ENCODE measurements at places on chromosomes 2 and 18.

DNA sequence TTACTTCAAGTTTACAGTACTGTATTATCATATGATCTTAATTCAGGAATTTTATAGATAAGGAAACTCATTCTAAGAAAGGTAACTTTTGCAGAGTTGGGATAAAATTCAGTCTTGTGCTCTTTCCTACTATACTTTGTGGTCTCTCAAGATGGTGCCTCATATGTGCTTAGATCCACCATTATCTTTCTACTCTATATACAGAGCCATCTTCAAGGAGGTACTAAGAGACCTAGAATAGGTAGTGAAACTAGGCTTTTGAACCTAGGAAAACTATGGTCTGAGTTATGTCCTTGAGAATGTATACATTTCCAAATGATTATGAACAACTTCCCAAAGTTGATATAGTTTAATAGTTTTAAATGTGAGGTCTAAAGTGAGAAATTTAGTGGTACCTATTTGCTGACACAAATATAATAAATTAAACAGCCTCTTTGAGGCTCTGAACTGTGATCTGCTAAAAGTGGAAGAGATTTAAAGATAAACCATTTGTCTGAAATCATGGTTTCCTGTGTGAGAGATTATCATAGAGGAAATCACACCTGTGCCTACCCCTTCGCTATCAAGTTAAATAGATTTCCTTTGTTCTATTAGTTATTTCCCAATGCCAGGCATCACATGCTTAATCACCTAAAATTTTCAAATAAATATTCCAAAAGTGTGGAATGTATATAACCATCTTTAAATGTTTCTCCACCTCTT, 27.2 kb downstream of the ACAA2 start:
- DNase-seq = no peak
- H3K4me1 ChIP-seq = no peaks in the 10 kb centered on the region
- H3K27me3 ChIP-seq = no peaks in the 10 kb centered on the region
- H3K27ac ChIP-seq = no peak overlapping the region

GRCh38 chr2:234840336-234840735, 111.5 kb upstream of the SH3BP4 start:
- no peaks in the 10 kb centered on the region for H3K36me3 ChIP-seq
- H3K4me1 ChIP-seq = peaks cover 4% of the 10 kb centered on the region
- no peak for DNase-seq
- H3K27ac ChIP-seq = no peak overlapping the region

- no peak for DNase-seq
- peaks cover 34% of the 10 kb centered on the region for H3K4me1 ChIP-seq
- peak overlapping the region; percentile 99 for H3K27ac ChIP-seq
- H3K4me3 ChIP-seq = peak overlapping the region; percentile 96
- H3K27me3 ChIP-seq = no peaks in the 10 kb centered on the region
Observed at GRCh38 chr2:47177043-47177565, 22.0 kb upstream of the STPG4 start.

DNA sequence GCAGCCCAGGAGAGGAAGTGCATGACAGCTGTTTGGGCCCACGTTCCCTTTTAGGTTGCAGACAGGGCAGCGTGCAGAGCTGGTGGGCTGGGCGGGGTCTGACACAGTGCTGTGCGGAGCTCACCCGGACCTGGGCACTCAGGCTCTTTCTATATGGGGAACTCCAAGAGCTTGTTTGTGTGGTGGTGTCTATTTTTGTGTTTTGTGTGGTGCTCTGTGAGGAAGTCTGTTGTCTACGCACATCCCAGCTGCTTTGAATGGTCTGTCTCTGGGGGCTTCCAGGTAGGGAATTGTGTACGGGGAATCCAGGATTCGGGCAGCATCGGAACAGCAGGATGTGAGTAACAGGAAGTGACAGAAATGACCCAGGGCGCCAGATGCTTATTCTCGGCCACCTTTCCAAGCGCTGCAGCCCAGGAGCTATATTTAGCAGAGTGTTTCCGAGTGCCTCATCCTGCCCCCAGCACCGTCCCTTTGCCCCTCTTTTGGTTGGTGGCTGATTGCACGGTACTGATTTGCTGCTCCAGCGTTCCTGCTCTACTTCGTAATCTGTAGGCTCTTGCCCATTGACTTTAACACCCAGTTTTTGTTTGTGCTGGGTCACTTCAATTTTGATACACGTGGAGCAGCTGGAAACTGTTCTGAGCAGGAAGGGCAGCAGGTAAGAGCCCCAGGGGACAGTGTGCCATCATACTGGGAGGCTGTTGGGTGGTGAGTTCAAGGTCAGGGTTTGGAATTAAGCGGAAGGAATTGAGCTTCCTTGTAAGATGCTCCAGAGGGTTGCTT, 64.7 kb downstream of the DGKD start:
- H3K4me1 ChIP-seq = no peaks in the 10 kb centered on the region
- peak overlapping the region; percentile 62 for H3K27ac ChIP-seq

- no peaks in the 10 kb centered on the region for H3K4me1 ChIP-seq
- no peaks in the 10 kb centered on the region for H3K27me3 ChIP-seq
- H3K4me3 ChIP-seq = no peak overlapping the region
- no peaks in the 10 kb centered on the region for H3K36me3 ChIP-seq
- DNase-seq = no peak
Observed at GRCh38 chr2:198452327-198452726, 647.9 kb downstream of the PLCL1 start.

GRCh38 chr2:30665761-30666265, 141.4 kb downstream of the CAPN13 start:
- no peak overlapping the region for H3K27ac ChIP-seq
- no peak for DNase-seq
- no peak overlapping the region for H3K4me3 ChIP-seq
- no peaks in the 10 kb centered on the region for H3K36me3 ChIP-seq
- no peaks in the 10 kb centered on the region for H3K27me3 ChIP-seq

DNA sequence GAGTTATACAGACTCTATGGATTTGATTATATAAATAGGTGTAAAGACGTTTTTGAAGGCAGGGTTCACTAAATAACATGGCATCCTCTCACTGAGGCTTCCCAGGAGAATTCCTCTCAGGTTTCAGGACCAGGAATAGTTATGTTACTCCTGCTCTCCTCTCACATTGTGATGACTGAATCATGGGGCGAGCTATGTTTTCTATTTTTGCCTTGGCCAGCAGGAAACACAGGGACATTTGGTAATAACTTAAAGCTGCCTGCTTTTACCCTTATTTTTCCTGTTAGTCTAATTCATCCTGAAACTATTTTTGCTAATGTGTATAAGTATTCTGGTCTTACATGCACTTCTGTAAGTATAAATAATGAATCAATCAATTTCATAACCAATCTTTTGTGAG, 115.3 kb upstream of the ITGB6 start:
- no peak for DNase-seq
- no peaks in the 10 kb centered on the region for H3K36me3 ChIP-seq
- H3K4me3 ChIP-seq = no peak overlapping the region

DNA sequence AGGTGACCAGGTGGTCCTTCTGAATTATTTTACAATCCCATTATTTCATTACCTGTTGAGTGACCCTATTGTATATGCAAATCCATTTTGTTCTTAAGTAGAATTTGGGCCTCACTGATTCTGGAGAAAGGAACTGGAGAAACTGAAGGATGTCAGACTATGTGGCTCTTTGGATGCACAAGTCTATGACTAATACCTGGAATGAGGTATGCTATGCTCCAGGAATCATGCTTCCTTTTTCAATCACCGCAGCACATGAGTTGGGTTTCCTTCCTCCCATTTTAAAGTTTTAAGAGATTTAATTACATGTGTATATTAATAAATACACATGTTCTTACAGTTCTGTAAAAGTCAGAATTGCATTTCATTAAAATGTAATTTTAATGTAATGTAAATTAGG, 253.9 kb upstream of the VWC2L start:
- no peaks in the 10 kb centered on the region for H3K4me1 ChIP-seq
- no peaks in the 10 kb centered on the region for H3K27me3 ChIP-seq
- no peak overlapping the region for H3K4me3 ChIP-seq
- no peak for DNase-seq
- no peaks in the 10 kb centered on the region for H3K36me3 ChIP-seq
- no peak overlapping the region for H3K27ac ChIP-seq

GRCh38 chr2:104406261-104406726, 447.6 kb upstream of the POU3F3 start:
- no peak overlapping the region for H3K27ac ChIP-seq
- H3K36me3 ChIP-seq = no peaks in the 10 kb centered on the region
- DNase-seq = no peak
- H3K4me1 ChIP-seq = no peaks in the 10 kb centered on the region
- H3K4me3 ChIP-seq = no peak overlapping the region

GRCh38 chr2:54455563-54456361, at the start of gene SPTBN1:
Gene SPTBN1, plus strand, starts transcription at chr2:54456327. Its CDS starts 70,092 bp downstream, at chr2:54526419.
- no peak for DNase-seq
- H3K27ac ChIP-seq = peak within 1 kb of the TSS; percentile 81

- H3K27ac ChIP-seq = no peak overlapping the region
- H3K4me3 ChIP-seq = no peak overlapping the region
- no peaks in the 10 kb centered on the region for H3K36me3 ChIP-seq
- no peak for DNase-seq
- no peaks in the 10 kb centered on the region for H3K27me3 ChIP-seq
Observed at GRCh38 chr2:18425210-18425703, 135.2 kb downstream of the RDH14 start.

DNA sequence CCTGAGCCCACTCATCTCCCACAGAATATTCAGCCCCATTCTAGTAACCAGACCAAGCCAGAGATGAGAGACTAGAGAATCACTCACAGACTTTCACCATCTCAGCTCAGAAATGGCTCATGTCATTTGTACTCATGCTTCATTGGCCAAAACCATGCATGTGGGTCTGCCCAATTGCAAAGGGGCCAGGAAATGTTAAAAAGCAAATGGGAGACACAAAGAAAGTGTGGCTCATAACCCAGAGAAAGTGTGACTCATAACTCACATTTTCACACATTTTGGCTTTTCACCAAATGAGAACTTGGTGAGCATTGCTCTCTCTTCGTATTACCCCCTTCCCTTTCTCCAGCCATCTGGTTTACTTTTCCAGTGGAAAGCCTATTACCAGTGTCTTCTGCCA, 66.2 kb downstream of the MDH1 start:
- H3K4me3 ChIP-seq = no peak overlapping the region
- DNase-seq = no peak
- H3K36me3 ChIP-seq = no peaks in the 10 kb centered on the region
- H3K27me3 ChIP-seq = no peaks in the 10 kb centered on the region
- no peak overlapping the region for H3K27ac ChIP-seq

- peaks cover 12% of the 10 kb centered on the region for H3K4me1 ChIP-seq
- no peak overlapping the region for H3K4me3 ChIP-seq
- no peak for DNase-seq
Observed at GRCh38 chr18:9547782-9548181, 66.6 kb downstream of the PPP4R1 start.

DNA sequence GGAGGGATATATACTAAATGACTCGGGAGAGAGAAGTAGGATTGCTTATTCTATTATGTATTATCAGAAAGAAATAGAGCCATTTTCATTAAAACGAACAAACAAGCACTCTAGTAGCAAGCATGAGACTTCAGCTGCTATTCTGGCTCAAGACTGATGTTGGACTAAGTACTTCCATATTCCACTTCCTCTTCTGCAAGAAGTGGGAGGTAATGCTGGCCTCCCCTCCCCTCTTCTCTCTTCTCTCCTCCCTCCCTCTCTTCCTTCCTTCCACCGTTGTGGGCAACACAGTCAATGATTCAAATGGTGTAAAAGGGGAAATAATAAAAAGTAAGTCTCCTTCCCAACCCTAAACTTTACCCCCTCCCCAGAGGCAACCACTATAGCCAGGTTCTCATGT, 62.6 kb downstream of the EMX1 start:
- no peaks in the 10 kb centered on the region for H3K4me1 ChIP-seq
- H3K27ac ChIP-seq = no peak overlapping the region
- no peaks in the 10 kb centered on the region for H3K27me3 ChIP-seq
- no peak overlapping the region for H3K4me3 ChIP-seq
- no peak for DNase-seq

DNA sequence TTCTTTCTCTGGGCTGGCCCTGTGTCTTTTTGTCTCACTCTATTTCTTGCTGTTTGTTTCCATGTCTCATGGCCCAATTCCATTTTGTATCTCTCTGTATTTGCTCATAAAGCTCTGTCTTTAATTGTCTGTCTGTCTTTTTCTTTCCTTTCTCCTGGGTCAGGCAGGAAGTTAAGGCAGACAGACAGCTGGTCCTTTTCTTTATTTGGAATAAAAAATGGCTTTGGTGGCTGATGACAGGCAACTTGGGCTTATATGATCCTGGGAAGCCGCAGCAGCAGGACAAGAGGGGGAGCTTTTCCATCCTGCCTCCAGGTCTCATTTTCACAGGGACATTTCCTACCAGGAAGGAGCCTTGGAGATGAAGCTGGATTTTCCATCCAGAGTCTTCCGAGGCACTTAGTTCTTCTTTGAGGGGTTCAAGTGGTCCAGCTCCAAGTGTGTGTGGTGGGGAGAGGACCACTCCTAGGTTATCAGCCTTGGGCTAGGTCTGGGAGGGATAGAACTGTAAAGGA, 138.7 kb downstream of the TDRD15 start:
- no peak for DNase-seq
- H3K4me1 ChIP-seq = no peaks in the 10 kb centered on the region
- H3K27ac ChIP-seq = no peak overlapping the region

- no peak overlapping the region for H3K4me3 ChIP-seq
- DNase-seq = no peak
- H3K36me3 ChIP-seq = no peaks in the 10 kb centered on the region
- H3K4me1 ChIP-seq = no peaks in the 10 kb centered on the region
Observed at GRCh38 chr18:22552899-22553460, 135.3 kb upstream of the CTAGE1 start.

DNA sequence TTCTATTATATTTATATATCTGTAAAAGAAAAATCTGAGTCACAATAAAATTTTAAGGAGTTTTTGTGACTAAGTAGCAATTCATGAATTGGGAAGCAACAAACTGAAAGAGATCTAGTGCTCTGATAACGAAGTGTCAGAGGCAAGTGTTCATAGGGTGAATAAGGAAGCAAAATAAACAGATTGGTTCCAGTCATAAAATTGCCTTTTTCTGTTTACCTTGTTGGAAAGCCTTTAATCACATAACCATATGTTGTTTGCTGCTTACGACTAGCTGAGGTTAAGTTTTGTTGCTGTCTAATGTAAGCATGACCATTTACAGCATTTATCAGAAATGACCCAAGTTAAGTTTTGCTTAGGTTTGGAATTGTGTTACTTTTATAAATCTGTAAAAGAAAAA, 358.9 kb downstream of the ARL6IP6 start:
- DNase-seq = no peak
- no peak overlapping the region for H3K27ac ChIP-seq
- H3K4me1 ChIP-seq = no peaks in the 10 kb centered on the region

GRCh38 chr2:523698-524270, 153.4 kb downstream of the TMEM18 start:
- no peak overlapping the region for H3K4me3 ChIP-seq
- no peaks in the 10 kb centered on the region for H3K36me3 ChIP-seq
- H3K4me1 ChIP-seq = no peaks in the 10 kb centered on the region
- H3K27ac ChIP-seq = no peak overlapping the region
- H3K27me3 ChIP-seq = peaks cover 16% of the 10 kb centered on the region

GRCh38 chr2:84435345-84436025, 23.6 kb downstream of the SUCLG1 start:
- H3K27ac ChIP-seq = no peak overlapping the region
- no peaks in the 10 kb centered on the region for H3K27me3 ChIP-seq
- DNase-seq = no peak
- peaks cover 12% of the 10 kb centered on the region for H3K4me1 ChIP-seq
